Naive thymus-derived CD4-positive, alpha-beta T cell (primary cell): ENCODE measurements at places on chromosomes 11 and 22. TPM values are rescaled to one million over a fixed set of nuclear protein-coding genes. Genes with fewer than 3 reads are reported as not detected.

ZBTB16 gene
- total RNA-seq = 13.9 TPM

CECR2 gene
- 0.15 and 0.25 TPM in 2 replicates for total RNA-seq

DNA sequence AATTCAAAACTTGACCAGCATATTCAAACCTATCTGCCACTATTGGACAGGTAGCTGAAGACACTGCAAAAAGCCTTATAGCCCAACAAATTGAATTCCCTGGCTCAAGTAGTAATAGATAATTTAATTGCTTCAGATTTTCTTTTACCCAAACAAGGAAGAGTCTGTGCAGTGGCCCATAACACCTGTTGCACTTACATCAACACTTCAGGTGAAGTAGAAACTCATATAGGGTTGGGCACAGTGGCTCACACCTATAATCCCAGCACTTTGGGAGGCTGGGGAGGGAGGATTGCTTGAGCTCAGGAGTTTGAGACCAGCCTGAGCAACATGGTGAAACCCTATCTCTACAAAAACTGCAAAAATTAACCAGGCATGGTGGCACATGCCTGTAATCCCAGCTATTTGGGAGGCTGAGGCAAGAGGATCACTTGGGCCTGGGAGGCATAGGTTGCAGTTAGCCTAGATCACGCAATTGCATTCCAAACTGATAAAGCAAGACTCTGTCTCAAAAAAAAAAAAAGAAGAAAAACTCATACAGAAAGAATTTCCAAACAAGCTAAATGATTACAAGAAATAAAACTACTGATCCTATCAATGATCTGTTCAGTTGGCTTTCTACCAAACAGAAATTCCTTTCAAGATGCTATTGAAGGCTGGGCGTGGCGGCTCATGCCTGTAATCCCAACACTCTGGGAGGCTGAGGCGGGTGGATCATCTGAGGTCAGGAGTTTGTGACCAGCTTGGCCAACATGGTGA, 9.5 kb downstream of the FOLR3 start:
- no peaks in the 10 kb centered on the region for H3K36me3 ChIP-seq
- no peaks in the 10 kb centered on the region for H3K4me1 ChIP-seq
- H3K4me3 ChIP-seq = no peak overlapping the region
- no peak overlapping the region for H3K27ac ChIP-seq
- no peak for DNase-seq

DNA sequence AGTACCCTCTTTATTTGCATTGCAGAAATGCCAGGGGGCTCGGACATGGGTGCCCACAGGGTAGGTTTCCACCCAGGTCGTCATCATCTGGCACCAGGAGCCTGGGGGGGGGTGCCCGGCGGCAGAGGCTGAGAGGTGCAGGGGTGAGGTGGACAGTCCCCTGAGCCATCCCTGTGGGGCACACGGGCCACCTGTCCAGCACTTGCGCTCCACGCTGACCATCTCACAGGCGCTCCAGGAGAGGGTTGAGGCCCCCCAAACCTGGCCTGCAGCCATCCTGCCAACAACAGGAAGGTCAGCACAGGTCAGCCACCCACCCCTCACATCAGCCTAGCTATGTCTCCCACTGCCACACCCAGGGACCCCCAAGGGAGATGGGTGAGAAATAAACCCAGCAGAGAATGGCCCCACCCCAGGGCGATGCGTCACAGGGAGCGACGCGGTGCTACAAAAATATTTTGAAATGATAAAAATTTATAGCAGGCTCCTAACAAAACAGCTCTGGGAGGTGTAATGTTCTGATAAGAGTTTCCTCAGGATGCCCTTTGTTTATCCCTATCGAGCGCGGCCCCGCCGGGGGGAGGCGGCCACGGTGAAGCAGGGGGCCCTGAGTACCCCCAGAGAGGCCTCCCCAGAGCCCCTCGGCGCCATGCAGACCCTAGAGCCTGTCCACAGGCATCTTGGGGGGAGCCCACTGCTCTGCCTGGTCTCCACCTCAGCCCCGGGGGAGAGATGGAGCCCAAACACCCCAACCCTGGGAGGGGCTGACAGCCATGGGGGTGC, 21.0 kb upstream of the GNB1L start:
- DNase-seq = no peak
- H3K36me3 ChIP-seq = no peaks in the 10 kb centered on the region
- no peak overlapping the region for H3K4me3 ChIP-seq
- H3K27me3 ChIP-seq = no peaks in the 10 kb centered on the region
- no peak overlapping the region for H3K27ac ChIP-seq

DNA sequence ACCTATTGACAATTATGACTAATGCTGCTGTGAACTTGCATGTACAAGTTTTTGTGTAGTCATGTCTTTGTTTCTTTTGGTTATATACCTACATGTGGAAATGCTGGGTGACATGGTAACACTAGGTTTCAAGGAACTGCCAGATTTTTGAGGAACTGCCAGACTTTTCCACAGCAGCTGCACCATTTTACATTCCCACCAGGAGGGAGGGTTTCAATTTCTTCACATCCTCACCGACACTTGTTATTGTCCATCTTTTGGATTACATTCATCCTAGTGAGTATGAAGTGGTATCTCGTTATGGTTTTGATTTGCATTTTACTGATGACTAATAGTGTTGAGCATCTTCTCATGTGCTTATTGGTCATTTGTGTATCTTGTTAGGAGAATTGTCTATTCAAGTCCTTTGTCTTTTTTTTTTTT, 13.3 kb downstream of the CLDN5 start:
- no peaks in the 10 kb centered on the region for H3K36me3 ChIP-seq
- H3K27ac ChIP-seq = no peak overlapping the region
- no peaks in the 10 kb centered on the region for H3K4me1 ChIP-seq
- no peak overlapping the region for H3K4me3 ChIP-seq

GRCh38 chr11:123594921-123595320, 59.5 kb downstream of the SCN3B start:
- H3K4me1 ChIP-seq = no peaks in the 10 kb centered on the region
- H3K27ac ChIP-seq = no peak overlapping the region
- no peak overlapping the region for H3K4me3 ChIP-seq

GRCh38 chr22:45420011-45420410, 6.5 kb downstream of the RIBC2 start:
- no peak overlapping the region for H3K27ac ChIP-seq
- H3K4me3 ChIP-seq = no peak overlapping the region
- H3K36me3 ChIP-seq = no peaks in the 10 kb centered on the region
- no peaks in the 10 kb centered on the region for H3K4me1 ChIP-seq
- no peak for DNase-seq

- peak overlapping the region; percentile 91 for H3K4me3 ChIP-seq
- peaks cover 52% of the 10 kb centered on the region for H3K4me1 ChIP-seq
- DNase-seq = no peak
Observed at GRCh38 chr11:66639066-66639813, 737 bp downstream of the RBM4 start.

DNA sequence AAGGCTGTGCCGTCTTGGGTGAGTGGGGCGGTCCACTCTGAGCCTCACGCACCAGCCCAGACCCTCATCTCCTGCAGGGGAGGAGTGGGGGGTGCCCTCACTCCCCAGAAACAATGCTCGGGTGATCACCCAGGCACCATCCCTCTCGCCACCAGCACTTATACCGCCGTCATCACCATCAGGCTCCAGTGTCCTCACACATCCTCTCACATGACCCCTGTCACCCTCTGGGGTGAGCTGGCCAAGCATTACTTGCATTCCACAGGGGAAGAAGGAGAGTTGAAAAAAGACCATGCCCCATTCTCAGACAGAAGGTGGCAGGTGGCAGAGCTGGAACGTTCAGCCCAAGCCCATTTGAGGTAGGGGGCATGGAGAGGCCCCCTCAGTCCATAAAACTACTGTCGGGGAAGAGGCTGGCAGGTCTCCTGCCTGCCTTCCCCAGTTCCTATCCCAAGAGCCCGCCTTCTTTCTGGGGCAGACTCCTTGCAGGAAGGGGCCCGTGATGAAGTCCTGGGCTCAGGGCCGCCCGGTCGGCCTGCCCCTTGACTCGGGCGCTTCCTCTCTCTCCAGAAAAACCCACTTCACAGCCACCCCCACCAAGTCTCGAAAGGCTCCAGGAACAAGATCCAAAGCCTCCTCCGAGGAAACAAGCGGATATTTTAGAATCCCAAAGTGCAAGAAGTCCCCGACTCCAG, 153.3 kb downstream of the DSCAML1 start:
- H3K4me1 ChIP-seq = no peaks in the 10 kb centered on the region
- H3K27me3 ChIP-seq = no peaks in the 10 kb centered on the region
- H3K36me3 ChIP-seq = no peaks in the 10 kb centered on the region
- no peak overlapping the region for H3K27ac ChIP-seq
